ENCODE measurements at places on chromosomes 7 and 10.

- no peak for DNase-seq
Measured at GRCh38 chr10:28678687-28679457, 1.6 kb downstream of the BAMBI start.

DNA sequence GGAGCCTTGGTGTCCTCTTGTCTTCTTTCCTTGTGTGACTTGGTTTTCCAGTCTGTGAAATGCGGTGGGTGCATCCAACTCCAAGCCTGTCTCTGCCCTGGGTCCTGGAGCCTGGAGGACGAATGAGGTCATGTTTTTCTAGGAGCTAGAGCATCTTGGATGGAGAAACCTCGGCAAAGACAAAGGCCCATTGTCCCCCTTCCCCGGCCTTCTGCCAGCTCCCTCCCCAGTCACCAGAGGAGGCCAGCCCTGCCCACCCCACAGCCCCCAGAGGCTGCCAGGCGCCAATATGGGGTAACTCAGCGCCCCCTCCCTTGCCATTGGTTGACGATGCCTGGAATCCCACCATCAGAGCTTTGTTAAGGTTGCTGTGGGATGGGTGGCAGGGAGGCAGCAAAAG is 40.4 kb downstream of the KCTD7 start:
- DNase-seq: no peak

DNA sequence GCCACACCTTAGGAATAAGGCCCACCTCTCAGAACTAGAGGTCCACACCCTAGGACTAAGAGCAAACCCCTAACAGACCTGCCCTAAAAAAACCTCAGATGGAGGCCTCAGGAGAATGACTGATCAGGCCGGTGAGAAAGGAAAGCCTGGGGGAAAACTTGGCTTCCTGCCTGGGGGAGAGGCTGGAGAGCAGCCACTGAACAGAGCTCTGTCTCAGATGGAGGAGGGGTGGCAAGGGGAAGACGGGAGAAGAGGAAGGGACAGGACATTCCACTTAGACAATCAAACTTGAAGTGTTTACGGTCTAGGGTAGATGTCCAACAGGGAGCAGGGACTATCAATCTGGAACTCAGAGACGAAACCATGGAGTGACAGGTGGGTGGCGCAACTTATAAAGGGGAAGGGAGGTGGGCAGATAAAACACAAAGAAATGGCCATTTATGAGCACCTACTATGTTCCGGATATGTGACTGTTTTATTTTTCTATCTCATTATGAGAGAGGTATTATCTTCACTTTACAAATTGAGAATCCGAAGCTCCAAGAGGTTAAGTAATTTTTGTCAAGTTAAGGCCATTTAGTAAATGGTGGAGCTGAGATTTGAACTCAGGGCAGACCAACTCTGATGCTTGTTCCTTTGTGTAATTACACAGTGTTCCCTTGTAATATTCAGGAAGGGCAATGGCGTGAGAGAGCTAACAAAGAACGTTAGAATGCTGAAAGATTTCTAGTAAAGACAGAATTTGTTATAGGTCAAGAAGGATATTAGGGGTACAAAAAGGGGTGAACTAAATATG is 82.6 kb downstream of the DNMBP start:
- no peak for DNase-seq

- no peak for DNase-seq
Measured at GRCh38 chr7:158657189-158657746, 47.3 kb downstream of the NCAPG2 start.

DNA sequence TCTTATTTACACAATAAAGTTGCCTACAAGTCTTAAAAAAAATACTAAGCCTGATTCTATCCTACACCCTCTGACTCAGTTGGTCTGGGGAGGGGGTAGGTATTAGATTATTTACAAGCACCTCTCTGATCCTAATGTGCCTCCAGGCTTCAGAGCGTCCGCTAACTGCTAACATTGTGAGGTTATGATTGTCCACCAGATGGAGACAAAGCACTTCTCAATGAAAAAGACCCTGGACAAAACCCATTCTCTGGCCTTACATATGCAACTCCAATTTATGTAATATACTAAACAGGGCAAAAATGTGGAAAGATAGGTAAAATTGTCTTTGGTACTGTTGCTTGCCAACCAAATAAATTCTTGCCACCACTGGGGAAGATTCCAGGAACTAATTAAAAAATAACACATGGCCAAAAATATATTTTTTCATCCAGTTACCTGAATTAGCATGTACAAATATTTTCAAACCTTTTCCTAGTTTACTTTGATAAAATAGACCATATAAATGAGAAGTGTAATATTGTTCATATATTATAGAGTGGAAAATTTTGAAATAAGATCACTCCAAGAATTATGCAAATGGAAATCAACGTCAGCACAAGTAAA is 92.4 kb downstream of the KIF20B start:
- DNase-seq: peak; percentile 21

- DNase-seq: no peak
Measured at GRCh38 chr7:91465595-91466061, 201.4 kb downstream of the FZD1 start.

DNA sequence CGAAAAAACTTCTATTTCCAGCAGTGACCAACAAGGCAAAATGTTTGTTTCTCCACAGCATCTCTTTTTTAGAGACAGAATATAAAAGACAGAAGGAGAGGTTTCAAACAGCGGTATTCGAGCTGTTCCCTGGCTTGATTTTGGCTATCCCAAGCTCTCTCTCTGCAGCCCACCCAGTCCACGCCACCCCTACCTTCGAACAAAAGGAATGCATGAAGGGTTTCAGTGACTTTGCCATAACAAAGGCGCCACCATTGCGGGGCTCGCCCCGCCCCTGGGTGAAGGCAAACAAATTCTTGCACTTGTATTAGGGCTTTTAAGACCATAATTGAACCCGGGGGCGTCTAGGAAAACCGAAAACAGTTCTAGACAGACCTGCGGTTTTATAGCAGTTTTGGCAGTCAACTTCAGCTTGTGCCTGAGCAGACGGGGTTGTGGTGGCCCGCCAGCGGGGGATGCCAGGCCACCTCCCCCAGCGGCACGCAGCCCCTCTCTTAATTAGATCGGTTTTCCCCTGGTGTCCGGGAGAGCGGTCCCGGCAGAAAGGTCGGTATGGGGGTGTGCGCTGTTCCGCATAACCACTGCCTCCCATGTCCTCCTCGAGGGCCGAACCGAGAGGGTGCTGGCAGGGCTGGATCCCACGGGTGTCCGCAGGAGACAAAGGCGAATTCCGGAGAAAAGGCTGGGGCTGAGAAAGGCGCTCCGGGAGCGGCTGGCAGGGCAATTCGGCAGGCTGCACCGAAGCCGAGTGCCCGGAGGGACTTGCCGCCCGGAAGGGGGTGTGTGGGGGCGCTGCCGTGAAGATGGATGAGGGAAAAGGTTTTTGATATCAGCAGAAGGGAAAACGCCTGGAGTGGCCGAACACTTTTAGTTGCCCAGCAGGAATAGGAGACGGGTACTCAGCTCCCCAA is 2.7 kb upstream of the HOXA11 start:
- DNase-seq: no peak

GRCh38 chr7:107661081-107661864 is 645 bp downstream of the SLC26A4 start:
- DNase-seq: peak; percentile 51

DNA sequence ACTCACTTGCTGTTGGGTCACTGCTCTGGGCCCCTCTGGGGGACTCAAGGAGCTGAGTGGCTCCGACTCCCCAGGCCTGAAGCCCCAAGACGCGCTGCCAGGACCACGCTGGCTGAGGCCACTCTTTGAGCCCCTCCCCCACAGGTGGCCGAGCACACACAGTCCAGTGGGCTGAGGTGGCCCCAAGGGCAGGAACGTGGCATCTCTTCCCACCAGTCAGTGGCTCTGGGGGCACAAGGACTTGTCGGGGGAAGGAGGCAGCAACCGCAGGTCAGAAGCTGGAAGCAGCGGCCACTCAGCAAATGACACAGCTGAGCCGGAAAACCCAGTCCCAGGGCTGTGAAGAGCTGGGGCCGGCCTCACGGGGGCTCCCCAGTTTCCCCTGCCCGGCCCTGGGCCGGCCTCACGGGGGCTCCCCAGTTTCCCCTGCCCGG is 24.1 kb downstream of the GRIFIN start:
- no peak for DNase-seq

- DNase-seq: no peak
Measured at GRCh38 chr10:92999191-92999590, 61.4 kb upstream of the CYP26C1 start.

GRCh38 chr7:117731455-117731854 is 141.8 kb downstream of the CTTNBP2 start:
- DNase-seq: no peak

DNA sequence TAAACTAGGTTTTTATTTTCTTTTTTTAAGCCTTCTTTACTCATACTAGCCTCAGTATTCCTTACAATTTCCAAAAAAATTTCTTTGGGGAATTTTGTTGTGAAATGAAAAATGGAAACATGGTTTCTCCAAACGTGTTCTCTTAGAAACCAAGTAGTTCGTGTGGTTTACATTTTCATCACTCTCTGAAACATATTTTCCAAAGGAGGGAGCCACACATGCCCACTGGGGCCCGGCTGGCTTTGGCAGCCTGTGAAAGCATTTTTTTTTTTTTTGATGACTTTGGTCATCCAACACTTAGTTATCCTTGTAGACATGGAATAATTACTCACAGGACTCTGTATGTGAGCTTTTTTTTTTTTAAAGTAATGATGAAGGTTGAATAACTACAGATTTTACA is 169.6 kb downstream of the C7orf25 start:
- DNase-seq: no peak

GRCh38 chr10:78531088-78531487 is 497.4 kb downstream of the RPS24 start:
- no peak for DNase-seq

GRCh38 chr7:37765872-37766525 is 82.4 kb upstream of the NME8 start:
- peak; percentile 81 for DNase-seq
